ENCODE measurements at places on chromosomes 7 and 10.
A peak's percentile ranks its signal among the peaks of the same experiment; 100 is the strongest.

GRCh38 chr10:16717622-16718395, 99.4 kb downstream of the RSU1 start:
- no peak for DNase-seq

- no peak for DNase-seq
Observed at GRCh38 chr10:78292982-78293865, 259.6 kb downstream of the RPS24 start.

GRCh38 chr7:39413636-39414223, 152.5 kb upstream of the YAE1 start:
- DNase-seq = no peak

- DNase-seq = no peak
Observed at GRCh38 chr10:105707603-105708002, 1066.5 kb downstream of the SORCS3 start.

DNA sequence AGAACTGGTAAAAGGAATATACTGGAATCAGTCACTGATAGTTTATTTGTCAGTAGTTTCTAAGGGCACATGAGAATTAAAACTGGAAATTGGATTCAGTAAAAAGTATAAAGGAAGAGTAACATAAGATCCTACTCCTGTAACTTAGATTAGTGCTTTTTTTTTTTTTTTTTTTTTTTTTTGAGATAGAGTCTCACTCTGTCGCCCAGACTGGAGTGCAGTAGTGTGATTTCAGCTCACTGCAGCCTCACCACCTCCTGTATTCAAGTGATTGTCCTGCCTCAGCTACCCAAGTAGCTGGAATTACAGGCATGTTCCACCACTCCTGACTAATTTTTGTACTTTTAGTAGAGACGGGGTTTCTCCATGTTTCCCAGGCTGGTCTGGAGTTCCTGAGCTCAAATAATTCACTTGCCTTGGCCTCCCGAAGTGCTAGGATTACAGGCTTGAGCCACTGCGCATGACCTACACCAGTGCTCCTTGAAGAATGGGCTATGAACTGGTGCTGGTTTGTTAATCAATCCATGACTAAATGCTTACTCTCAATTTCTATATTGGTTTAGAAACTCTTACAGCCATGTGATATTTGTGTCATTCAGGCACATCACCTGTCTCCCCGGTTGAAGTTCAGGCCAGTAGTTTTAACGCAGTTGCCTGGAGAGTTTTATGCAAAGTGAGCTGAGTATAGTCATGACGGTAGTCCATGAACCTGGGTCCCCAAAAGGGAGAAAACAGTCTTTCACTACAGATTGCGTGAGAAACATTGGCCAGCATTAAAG, 65.0 kb downstream of the ZEB1 start:
- DNase-seq = peak; percentile 53

- no peak for DNase-seq
Observed at GRCh38 chr7:28503396-28503795, 91.1 kb downstream of the CREB5 start.

DNA sequence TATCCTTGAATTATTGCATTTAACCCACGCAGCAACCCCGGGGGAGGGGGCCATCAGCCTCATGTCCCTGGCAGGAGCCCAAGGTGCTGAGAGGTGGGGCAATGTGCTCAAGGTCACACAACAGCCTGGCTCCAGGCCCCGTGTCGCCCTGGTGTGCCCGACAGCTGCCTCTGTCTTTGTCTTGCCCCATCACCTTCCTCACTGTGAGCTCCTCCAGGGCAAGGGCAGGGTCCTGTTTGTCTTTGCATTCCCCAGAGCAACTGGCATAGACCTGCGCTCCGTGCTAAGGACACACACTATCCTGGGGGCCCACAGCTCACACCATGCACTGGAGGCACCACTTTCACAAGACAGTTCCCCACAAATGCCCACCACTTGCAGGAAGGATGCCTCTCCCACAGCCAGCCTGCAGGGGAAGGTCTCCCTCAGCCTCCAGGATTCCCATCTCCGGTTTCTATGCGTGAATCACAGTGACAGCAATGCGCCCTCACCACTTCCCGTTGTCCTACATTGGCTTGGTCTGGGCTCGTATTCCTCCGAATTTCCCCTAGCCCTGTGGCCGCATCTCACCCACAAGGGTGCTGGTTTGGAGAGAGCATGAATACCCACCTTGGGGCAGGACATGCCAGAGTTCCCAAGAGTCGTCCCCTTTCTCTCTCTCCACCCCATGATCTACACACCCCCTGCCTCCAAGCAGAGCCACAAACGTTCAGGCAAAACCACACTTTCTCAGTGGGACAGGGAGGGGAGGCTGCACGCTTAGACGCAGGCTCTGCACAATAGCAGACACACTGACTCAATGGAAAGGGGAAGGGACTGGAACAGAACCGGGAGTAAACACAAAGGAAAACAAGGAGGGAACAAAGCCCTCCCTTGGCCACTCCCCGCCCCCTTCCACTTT, 10.3 kb downstream of the ITPRIP start:
- DNase-seq = no peak

All from GM13976 (cell line).